Non-pigmented ciliary epithelial cell (primary cell): ENCODE measurements at places on chromosomes 2 and 18.

- no peak for DNase-seq
Observed at GRCh38 chr18:3675994-3676393, 226.0 kb downstream of the TGIF1 start.

DNA sequence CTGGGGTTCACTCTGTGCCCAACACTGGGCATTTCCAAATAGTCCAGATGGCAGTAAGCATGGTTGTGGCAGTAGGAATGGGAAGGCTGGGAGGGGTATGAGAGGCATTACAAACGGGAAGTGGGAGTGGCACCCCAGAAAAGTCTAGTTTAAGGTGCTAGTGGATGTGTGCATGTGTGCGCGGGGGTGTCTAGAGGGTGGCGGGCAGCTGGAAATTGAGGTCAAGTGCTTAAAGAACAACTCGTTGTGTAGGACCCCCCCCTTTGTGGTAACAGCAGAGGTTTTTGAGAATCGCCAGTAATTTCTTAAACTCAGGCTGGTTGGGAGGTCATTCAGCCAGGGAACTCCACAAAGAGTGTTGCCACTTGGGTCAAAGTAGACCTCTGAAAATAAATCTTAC is 69.9 kb downstream of the RHBDD1 start:
- DNase-seq = no peak

- no peak for DNase-seq
Observed at GRCh38 chr18:79875531-79875919, 75.9 kb downstream of the SLC66A2 start.

DNA sequence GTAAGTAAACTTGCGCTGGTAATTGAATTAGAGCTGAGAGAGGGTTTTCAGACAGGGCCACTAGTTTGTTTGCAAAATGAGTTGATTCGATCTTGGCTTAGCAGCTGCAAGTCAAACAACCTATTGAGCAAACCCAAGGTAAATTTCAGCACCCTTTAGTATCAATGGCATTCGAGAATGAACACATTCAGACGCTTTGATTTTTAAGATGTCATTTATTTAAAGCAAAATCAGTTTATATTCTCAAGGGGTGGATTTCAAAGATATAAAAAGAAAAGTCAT is 44.2 kb downstream of the TGIF1 start:
- no peak for DNase-seq

DNA sequence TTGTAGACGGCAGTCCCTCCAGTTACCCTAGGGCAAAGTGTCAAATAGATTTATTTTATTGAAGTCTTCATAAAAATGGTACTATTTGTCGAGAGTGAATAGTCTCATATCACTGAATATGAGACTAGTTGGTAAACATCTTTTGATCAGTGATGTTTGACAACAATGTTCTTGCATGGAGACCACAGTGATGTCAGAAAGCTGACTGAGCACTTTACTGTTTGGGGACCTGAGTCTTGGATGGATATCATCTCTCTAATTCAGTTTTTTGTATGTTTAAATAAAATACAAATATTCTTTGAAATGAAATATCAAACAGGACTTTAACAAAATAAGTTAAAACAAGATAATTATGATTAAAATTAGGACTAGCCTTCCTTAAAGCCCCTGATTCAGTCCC is 1315.4 kb upstream of the NRXN1 start:
- no peak for DNase-seq

DNA sequence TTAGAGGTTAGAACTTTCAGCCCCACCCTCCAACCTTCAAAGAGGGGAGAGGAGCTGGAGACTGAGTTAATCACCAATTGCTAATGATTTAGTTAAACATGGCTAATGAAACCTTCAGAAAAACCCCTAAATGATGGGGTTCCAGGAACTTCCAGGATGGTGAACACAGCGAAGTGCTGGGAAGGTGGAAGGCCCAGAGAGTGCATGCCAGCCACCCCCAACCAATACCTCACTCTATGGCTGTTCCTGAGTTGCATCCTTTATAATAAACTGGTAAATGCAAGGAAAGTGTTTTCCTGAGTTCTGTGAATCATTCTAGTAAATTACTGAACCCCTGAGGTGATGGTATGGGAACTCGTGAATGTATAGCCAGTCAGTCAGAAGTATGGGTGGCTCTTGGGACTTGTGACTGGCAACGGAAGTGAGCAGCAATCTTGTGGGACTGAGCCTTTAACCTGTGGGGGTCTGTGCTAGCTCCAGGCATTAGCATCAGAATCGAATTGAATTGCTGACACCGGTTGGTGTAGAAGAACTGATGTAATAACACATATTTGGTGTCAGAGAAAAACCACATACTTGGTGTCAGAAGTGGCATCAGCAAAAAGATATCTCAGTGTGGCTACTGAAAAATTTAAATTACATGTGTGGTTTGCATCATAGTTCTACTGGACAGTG is 37.4 kb downstream of the NPHP1 start:
- DNase-seq = no peak

- no peak for DNase-seq
Observed at GRCh38 chr18:3590096-3590630, 140.2 kb downstream of the TGIF1 start.

- DNase-seq = no peak
Observed at GRCh38 chr2:241314226-241315092, 1.0 kb downstream of the HDLBP start.

GRCh38 chr2:238851026-238851425 is 3.1 kb downstream of the TWIST2 start:
- DNase-seq = no peak

GRCh38 chr2:233655043-233655442 is 16.7 kb upstream of the UGT1A9 start:
- no peak for DNase-seq

DNA sequence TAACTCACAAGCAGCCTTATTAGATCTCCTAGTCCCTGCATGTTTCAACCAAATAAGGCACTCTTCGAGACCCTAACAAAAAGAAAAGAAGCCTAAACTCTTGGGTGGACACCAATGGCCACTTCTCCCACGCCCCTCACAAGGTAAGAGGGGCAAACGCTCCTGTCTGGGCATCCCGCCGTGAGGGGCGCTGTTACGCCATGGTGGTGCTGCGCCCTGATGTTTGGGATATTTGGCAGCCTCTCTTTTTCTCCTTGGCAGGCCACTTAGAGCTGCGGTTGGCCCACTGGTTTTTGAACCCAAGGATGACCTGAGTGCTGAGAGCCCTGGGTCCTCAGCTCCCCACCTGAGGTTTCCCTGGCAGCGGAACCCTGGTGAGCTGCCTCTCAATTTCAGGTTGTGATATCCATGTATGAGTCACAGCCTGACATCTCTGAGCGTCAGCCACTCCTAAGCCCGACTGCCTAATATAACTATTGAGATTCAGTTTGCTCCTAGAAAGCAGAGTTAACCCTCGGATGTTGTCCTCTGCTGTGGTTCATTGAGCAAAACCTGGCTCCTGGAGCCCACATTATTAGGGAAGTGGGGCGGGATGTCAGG is 103.3 kb downstream of the COL6A3 start:
- DNase-seq = no peak

DNA sequence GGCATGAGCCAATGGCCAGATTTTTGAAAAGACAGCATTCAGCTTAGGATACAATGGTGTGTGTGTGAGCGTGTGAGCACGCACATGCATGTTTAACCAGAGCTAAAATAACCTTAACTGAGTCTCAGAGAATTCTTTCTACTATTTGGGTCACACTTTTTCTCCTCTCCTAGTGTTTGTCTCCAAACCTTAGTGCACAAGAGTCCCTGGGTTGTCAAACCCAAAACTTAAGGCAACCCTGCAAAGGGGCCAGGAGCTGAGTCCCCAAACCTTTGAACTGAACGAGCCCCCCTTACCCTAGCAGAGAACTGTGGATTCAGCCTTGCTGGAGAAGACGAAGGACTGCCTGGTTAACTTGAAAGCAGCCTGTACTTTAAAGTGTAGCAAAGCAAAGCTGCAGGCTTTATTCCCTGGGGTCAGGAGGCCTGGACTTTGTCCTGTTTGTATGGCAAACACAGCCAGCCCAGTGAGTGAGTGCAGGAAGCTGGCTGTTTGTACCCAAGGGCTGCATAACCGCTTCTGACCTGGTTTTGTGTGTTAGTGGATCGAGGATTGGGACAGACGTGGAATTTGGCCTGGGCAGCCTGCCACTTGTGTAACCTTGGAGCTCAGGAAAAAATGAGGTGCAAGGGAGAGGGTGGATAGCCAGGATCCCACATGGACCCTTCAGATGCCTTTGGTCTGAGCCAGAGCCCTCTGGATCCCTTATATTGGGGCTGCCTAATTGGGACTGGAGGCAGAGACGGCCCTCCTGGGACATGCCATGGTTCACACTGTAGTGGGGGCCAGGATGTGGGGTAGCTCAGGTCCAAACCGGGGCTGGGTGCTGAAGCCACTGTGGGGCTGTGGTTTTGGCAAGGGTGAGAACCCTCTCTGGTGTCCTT is 6.4 kb upstream of the PSMD1 start:
- DNase-seq = no peak

GRCh38 chr2:33229646-33230045 is 246.8 kb upstream of the RASGRP3 start:
- DNase-seq = no peak

GRCh38 chr2:20544153-20544747 is 97.4 kb downstream of the RHOB start:
- no peak for DNase-seq

DNA sequence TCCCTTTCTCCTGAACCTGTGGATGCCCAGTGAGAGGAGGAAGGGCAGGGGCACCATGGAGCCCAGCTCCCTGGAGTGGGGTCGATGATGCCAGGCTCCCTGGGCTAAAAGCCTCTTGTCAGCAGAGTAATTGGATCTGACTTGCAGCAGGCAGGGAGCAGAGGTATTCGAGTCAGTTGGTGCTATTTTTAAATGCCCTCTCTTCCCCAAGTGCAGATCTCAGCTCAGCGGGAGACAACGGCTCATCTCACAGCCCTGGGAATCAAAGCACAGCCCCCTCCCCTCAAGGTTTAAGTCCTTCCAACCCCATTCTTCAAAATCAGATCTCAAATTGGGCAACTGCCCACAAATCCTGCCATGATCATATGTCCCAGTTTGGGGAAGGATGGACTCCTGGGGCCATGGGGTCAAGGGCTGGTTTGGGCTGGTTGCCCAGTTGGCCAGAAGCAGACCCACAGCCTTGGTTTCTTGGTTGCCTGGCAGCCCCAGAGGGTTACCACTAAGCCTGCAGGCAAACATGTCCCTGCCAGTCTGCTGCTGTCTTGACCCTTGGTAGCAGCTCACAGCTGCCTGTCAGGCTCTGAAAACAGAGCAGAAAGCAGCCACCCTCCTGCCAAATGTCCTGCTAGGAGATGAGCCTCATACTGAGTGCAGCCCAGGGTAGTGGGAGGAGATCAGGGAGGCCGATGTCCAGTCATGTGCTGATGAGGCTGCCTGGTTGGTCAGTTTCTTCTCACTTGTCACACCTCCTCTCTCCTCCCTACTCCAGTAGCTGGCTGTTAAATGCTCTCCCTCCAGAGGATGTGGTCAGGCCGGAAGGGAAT is 244.9 kb downstream of the LOXHD1 start:
- DNase-seq = no peak

DNA sequence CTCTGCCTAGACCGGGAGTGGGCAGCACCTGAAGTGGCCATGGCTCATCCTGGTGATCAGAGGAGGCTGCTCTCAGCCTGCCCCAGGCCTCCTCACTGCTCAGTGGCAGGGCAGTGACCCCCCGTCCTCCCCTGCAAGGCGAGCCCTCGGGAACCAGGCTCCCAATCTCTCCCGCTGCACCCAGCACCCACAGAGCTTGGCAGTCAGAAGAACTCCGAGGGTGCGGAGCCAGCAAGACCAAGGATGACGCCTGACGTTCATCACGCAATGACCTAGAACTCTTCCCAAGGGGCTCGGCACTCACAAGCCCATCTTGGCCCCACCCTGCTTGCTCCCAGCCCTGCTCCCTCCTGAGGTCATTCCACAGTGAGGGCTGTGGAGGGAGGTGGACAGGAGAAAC is 189.8 kb upstream of the SALL3 start:
- DNase-seq = no peak

DNA sequence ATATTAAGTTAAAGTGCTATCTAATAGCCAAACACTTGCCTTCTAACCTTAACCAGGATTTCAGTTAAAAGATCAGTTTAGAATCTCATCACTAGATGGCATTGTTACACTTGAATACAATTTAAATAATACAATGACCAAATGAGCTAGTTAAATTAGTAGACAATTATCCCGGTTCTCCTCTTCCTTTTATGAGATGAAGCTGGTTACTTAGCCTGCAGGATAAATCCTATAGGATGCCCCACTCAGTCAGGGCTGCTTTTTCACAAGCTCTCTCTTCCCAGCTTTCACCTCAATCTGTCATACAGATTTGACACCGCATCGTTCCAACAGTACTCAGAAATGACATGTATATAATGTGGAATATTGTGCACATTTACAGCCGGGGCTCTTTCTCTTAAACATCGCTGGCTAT is 678.8 kb downstream of the KCNJ3 start:
- no peak for DNase-seq

DNA sequence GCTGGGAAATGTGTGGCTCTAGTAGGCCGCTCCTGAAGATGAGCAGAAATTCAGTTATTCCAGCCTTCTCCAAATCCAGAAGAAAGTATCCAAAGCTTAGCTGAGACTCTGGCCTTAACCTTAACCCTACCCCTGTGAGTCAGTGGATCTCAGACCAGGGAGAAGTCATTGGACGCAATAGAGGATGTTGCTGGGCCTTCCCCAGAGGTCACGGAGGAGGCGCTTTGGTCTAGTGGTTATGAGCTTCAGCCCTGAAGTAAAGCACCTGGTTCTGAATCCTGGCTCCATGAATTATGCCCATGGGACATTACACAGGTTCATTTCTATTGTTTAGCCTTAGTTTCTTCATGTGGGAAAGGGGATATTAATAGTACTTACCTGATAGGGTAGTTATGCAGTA is 24.0 kb downstream of the PKDCC start:
- no peak for DNase-seq

DNA sequence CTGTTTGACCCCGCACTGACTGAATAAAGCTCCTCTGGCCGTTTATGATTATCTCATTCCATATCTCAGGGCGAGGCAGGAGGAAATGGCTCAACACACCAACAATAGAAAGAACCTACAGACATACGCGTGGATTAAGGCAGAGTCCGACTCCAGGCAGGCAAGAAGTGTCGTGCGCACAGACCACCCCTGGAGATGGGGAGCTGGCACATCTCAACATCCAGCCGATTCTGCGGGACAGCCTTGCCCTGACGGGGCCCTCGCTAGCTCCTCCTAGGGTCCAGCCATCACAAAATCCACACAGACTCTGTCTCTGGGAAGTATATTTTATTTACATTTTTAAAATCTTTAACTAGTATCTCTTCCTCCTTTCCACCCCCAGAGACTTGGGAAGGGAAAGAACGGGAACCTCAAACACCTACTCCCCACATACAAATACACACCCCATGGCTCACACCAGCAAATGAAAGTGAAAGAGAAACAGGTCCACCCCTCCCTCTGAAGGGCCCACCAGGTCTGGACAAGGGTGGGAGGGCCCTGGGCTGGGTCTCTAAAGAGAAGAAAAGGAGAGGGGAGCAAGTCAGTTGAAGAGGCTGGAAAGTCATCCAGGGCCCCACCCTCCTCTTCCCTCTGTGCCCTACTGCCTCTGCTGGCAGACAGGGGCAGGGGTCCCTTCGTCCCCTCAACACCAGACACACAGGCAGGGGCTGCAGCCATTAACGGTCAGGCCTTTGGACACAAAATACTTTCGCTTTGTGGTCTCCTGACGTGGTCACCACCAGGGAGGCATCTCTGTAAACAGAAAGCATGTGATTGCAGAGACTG is 3.2 kb downstream of the GPBAR1 start:
- no peak for DNase-seq

- DNase-seq = no peak
Observed at GRCh38 chr18:59842947-59843346, 56.8 kb upstream of the PMAIP1 start.

GRCh38 chr2:48026865-48027264 is 120.6 kb upstream of the FBXO11 start:
- no peak for DNase-seq

GRCh38 chr2:120759543-120760331 is 24.1 kb downstream of the GLI2 start:
- no peak for DNase-seq
